ENCODE measurements at places on chromosomes 2 and 18. TPM values are rescaled to one million over a fixed set of nuclear protein-coding genes. Genes with fewer than 3 reads are reported as not detected.

The GCG gene
- total RNA-seq, result not detected

DNA sequence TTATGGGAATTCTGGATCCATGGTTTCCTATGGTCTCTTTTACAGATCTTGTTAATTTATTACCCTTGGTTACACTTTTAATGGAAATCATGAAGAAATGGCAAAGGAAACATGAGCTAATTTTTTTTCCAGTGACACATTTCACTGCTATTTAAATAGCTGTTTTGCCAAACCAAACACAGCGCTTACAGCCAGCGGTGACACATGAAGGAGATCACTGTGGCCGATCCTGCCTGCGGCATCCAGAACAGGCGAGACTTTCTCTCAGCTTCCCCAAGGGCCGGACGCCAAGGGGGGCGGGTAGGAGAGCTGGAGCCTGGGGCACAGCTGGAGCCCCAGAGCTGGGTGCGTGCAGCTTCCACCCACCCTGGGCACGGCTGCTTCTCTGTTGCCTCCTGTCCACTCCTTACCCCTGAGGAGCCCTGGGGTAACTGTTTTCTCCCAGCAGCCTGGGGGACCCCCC lies 81.4 kb upstream of the PKDCC start:
- peak; percentile 84 for DNase-seq

The MOGAT1 gene
- total RNA-seq, result not detected

GRCh38 chr2:229446350-229446749 lies 175.3 kb upstream of the PID1 start:
- no peak for DNase-seq

GRCh38 chr2:136013136-136013685 lies 27.8 kb upstream of the DARS1 start:
- no peak for DNase-seq

The CNRIP1 gene
- 69.7 TPM for total RNA-seq

GRCh38 chr2:96100893-96101304 lies 15.5 kb downstream of the ADRA2B start:
- no peak for DNase-seq

GRCh38 chr2:55490554-55490953 lies 29.0 kb upstream of the CFAP36 start:
- DNase-seq, result peak; percentile 71

DNA sequence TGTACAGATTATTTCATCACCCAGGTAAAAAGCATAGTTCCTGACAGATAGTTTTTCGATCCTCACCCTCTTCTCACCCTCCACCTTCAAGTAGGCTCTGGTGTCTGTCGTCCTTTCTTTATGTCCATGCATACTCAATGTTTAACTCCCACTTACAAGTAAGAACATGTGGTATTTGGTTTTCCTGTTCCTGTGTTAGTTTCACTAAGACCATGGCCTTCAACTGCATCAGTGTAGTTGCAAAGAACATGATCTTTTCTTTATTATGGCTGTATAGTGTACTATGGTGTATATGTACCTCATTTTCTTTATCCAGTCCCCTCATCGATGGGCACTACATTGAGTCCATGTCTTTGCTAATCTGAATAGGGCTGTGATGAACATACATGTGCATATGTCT lies 184.2 kb downstream of the KCNJ3 start:
- no peak for DNase-seq

DNA sequence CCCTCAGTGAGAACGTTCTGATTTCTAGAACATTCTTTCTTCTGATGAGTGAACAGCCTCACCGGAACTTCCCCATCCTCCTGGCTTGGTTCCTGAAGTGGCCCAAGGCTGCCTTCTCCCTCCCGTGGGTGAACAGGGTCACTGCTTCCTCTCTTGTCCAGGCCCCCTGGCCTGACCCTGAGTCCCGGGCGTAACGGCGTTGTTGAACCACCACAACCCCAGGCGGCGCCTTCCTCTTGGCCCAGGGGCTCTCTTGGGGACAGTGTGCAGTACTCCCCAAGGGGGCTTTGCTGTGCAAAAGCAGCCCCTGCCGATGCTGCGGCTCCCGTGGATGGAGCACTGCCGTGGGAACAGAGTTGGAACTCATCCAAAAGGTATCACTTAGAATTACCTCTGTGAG lies 147.2 kb downstream of the TSN start:
- DNase-seq, result no peak
